ENCODE measurements at places on chromosomes 1 and 21.

DNA sequence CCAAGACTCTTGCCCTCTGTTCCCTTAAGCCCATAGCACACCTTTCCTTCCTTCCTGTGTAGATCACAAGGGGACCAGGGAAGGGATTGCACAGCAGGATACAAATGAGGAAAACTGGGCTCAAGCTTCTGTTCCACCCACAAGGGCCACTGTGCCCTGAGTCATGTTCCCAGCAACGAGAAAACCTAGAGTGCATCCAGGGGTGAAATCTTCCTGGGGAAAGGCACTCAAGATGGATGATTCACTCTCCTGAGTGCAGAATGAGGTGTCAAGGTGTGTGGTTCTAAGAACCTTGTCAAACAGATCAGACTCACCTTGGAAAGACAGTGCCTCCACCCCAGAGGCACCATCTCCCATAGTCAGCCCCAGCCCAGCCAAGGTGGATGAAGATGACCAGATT, 40.7 kb upstream of the EYA3 start:
- peak; percentile 99 for DNase-seq

DNA sequence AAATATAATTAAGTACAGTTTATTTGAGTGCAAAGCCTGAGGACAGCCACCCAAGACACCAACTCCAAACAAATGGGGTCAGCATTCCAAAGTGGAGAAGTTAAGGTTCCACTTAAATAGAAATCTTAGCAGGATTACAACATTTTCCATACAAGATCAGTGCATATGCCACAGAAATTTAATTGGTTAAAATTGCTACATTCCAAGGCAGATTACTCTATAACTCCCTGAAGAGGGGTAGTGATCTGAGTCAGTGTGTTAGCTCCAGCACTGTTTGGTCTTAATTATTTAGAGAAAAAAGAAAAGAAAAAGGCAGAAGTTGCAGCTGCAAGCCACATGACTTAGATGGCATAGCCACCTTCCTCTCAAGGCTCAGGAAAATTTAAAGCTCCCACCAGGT, 297.5 kb downstream of the HHIPL2 start:
- no peak for DNase-seq

- no peak for DNase-seq
Observed at GRCh38 chr1:38615680-38616079, 243.9 kb downstream of the RRAGC start.

GRCh38 chr1:203871114-203871880, 9.9 kb downstream of the SNRPE start:
- DNase-seq: peak; percentile 38
